ENCODE measurements at places on chromosomes 7 and 10.

DNA sequence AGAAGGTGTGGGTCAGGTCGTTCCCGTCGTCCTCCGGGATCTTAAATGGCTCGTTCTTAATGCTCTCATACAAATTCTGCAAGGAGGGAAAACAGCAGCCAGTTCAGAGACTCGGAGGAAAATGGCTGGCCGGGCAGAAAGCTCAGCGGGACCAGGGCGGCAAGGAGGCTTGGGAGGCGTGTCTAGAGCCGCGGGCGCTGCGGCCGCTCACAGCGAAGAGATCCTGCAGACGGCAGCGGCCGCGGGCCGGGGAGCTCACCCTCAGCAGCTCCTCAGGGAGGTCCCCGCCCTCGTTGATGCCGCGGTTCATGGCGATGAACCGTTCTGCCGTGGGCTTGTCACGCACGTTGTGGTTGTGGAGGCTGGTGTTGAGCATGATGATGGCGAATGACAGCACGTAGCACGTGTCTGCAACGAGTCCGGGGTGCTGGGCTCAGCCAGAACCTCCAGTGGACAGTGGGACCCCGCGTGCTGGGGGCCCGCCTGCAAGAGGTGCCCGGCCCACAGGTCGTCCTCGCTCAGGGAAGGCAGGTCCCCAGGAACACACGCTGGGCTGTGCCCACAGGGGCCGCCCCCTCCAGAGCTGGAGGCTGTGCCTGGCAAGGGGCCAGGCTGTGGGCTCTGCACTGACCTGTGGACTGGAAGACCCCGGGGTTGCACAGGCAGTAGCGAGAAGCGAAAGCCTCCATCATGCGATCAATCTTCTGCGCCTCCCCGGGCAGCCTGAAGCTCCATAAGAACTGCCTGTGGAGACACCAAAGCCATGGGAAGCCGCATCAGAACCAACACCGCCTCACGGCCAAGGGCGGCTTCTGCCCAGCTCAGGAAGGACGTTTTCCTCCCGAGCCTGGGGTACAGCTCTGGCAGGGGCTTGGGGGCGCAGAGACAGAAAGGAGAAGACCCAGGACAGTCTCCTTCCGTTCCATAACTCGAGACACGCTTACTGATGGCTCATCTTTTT lies 101.6 kb downstream of the CYTH3 start:
- DNase-seq = no peak

GRCh38 chr10:4067531-4067930 lies 282.5 kb upstream of the KLF6 start:
- no peak for DNase-seq

GRCh38 chr10:72204296-72204695 lies 11.5 kb upstream of the ANAPC16 start:
- DNase-seq = no peak

GRCh38 chr7:696812-697551 lies 29.5 kb upstream of the DNAAF5 start:
- no peak for DNase-seq

DNA sequence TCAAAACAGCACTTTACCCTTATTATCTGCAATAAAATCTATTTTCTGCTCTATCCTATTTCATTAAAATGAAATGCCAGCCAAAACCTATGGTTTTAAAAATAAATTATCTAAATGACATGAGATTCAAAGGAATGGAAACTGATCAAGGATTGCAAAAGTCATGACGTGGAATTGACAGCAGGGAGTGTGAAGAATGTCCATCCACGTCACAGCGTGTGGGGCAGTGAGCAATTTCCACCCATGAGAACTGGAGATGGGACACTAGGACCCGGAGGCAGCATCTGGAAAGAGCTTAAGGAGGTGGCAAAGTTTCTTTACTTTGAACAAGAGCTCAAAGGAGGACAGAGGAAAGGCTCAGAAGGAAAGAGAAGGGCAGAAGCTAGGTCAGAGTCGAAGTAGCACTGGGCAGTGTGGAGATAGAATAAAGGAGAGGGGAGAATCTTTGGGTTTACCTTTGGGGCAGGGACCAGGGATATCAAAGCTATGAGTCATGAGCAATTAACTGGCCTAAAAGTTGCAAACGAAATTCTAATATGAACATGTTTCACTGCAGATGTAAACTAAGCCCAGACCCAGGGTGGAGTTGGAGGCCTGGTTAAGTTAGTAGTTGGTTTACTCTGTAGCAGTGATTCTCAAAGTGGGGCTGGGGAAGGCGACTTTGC lies 24.9 kb upstream of the STK17A start:
- no peak for DNase-seq

DNA sequence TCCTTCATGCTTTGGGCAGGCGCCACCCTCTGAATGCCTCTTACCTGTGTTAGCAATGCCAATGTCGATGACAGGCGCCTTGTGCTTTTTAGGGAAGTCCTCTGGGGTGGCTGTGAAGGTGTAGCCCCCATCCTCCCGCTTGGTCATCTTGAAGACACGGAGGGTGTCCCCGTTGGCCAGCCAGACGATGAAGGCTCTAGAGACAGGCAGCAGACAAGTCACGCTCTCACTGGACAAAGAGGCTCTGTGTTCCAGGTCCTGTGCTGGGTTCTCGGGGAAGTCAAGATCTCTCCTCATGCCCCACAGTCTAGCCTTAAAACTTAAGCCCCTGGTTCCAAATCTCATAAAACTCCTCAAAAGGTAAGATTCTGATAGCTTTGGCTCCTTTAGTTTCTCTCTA lies 5.1 kb downstream of the TBL2 start:
- DNase-seq = no peak

All from left lobe of liver (tissue), 2 donors.